GM18507 (cell line): ENCODE measurements at places on chromosomes 1 and 21.

- no peak for DNase-seq
Measured at GRCh38 chr1:198364471-198364870, 176.0 kb downstream of the ATP6V1G3 start.

- DNase-seq, result no peak
Measured at GRCh38 chr1:46480959-46481646, 8.5 kb upstream of the DMBX1 start.

DNA sequence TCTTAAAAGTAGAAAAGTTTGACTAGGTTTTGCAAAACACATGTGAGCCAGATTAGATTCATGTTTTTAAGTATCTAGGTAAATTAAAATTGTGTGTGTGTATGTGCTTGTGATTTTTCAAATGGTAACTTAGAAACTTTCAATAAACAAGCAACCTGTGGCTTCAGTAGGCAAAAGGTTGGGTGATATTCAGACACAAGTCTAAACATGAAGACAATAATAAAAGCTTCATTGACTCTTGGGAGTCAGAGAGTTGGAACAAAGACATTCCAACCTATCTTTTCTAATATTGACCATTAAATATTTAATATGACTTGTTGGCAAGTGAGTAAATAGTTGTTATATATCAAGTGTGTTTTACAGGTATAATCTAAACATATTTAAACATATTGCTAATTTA is 1049.6 kb upstream of the ADGRL4 start:
- no peak for DNase-seq

- DNase-seq, result no peak
Measured at GRCh38 chr1:108064255-108064654, 99.3 kb upstream of the VAV3 start.

GRCh38 chr21:29277442-29277841 is 21.3 kb upstream of the BACH1 start:
- DNase-seq, result no peak

- no peak for DNase-seq
Measured at GRCh38 chr1:6635161-6635909, 10.7 kb downstream of the THAP3 start.

- DNase-seq, result no peak
Measured at GRCh38 chr1:16112596-16113555, 39.4 kb upstream of the FAM131C start.

DNA sequence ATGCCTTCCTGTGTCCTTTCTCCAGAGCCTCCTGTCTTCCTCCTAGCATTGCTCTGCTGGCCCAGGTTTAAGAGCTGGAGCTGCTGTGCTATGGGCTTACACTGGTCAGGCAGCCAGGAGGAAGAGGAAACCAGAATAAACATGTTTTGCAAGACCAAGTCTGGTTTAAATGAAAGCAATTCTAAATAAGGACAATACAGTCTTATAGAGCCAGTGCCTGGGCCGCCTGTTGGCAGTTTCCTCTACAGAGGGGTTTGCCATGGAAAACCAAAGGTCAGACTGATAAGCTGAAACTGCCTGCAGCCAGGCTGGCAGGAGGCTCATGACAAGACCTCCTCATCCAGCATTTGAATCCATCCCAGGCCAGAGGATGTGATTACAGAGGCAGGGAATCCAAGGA is 92.9 kb upstream of the FGGY start:
- no peak for DNase-seq

- no peak for DNase-seq
Measured at GRCh38 chr1:156075162-156075561, 7.1 kb downstream of the MEX3A start.

DNA sequence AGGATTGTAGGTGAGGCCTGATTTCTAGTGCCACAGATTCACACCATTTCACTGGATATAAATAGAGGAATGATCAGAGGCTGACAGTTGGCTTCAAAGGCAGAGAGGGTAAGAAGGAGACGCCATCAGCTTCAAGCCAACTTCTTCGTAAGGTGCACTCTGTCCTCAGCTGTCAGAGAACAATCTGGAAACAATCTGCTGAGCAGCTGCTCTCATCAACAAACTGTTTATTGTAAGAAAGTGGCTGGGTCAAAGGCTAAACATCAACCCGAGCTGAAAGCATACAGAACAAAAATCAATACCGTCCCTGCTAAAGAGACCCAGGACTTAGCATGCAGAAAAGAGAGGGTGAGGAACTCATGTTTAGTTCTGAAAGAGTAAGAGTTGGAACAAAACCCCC is 48.2 kb downstream of the HLCS start:
- no peak for DNase-seq

GRCh38 chr1:44266400-44267344 is 53.4 kb downstream of the DMAP1 start:
- DNase-seq, result no peak

- DNase-seq, result no peak
Measured at GRCh38 chr1:111850109-111850508, 94.4 kb downstream of the DDX20 start.

DNA sequence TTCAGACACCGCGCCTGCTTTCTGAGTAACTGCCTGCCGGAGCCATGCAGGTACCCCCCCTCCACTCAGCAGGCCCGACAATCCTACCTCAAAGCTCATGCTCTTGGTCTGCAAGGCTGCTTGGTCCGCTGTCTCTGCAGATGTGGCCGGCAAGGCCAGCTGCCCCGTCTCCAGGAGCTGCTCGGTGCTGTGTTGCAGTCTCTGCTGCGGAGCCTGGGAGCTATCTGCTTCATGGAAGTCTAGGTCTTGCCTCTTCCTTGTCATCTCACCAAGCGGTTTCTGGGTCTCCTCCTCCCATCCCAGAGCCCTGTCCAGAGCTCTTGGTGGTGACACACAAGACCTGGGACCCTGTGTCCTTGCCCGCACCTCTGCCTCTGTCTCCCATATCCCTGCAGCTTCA is 24.0 kb upstream of the GNPAT start:
- no peak for DNase-seq

GRCh38 chr1:245984390-245985155 is 522.5 kb downstream of the SMYD3 start:
- DNase-seq, result no peak

GRCh38 chr1:151290709-151291303 is 8.7 kb downstream of the ZNF687 start:
- no peak for DNase-seq

DNA sequence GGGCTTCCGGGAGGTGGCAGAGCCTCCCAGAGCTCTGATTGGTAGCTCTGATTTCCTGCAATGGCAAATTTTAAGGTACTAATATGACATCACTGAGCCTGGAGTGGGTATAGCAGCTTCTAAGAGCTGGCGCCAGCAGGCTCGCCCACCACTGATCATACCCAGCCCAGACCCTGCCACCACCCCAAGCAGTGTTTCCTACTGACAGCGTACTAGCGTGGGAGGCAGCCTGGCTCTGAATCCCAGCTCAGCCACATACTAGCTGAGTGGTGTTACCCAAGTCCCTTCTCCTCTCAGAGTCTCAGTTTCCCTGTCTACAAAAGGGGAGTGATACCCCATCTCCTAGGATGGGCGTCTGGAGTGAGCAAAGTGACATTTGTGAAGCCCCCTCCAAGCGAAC is 13.0 kb upstream of the ALDH4A1 start:
- DNase-seq, result no peak

- no peak for DNase-seq
Measured at GRCh38 chr1:58284225-58284510, 262.4 kb downstream of the OMA1 start.

DNA sequence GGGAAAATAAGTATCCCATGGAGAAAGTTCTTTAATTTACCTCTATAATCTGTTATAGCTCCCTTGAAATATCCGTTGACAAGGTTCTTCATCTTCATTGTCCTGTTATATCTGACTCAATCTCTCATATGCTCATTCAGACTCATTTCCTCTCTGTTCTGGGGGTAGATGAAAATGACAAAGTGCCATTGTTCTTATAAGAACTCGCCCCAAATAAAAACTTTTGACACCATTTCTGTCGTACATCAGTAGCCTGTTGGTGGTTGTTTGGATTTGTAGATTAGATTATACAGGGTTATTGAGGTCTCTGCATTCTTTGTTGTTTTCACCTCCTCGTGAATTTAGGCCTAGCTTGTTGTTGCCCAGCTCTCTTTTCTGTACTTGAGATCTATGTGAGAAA is 55.2 kb upstream of the IPO9 start:
- DNase-seq, result no peak

GRCh38 chr1:181140891-181141290 is 52.4 kb downstream of the IER5 start:
- no peak for DNase-seq

DNA sequence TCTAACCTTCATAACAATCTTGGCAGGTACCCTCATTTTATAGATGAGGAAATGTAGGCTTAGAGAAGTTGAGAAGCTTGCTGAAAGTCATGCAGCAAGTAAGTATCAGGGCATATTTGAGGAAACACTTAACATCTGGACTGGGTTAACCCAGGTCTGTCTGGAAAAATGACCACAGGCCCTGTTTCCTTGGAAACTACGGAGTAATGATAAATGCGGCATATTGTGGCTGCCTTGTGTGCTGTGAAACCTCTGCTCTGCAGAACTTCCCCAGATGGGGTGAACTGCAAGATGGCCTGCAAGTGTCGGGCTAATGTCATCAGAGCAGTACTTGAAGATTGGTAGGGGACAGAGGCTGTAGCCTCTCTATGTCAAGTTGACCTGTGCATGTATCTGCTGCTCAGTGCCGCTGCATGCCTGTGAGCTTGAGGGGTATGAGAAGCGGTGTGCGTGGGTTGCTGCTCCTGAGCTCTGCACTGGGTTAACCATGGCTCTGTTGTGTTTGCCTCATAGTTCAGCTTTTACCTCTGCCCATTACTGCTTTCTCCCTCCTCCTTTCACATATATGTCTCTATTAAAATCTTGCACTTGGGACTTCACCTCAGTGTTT is 83.1 kb downstream of the WDR3 start:
- no peak for DNase-seq
